ENCODE measurements at places on chromosomes 7 and 10. TPM values are rescaled to one million over a fixed set of nuclear protein-coding genes. Genes with fewer than 3 reads are reported as not detected.
A peak's percentile ranks its signal among the peaks of the same experiment; 100 is the strongest.

DNA sequence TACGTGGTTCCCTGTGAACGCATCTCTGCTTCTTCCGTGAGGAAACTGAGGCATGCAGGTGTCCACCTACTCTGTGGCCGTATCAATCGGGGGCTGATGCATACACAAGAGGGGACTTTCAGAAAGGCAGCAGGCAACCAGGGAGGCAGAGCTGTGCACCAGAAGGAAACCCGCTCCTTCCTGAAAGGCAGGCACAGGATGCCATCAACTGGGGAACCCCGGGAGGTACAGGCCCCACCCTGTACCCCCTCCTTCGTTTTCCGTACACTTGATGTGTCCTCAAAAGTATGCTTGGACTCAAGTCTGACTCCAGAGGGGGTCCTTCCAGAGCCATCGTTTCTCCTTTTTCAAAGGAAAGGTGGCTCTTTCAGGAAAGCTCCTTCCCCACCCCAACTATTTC lies 59.5 kb downstream of the ASB13 start:
- no peaks in the 10 kb centered on the region for H3K36me3 ChIP-seq
- no peaks in the 10 kb centered on the region for H3K27me3 ChIP-seq
- H3K4me1 ChIP-seq = no peaks in the 10 kb centered on the region
- no peak for ATAC-seq
- H3K4me3 ChIP-seq = no peak overlapping the region

- H3K36me3 ChIP-seq = no peaks in the 10 kb centered on the region
- peak overlapping the region; percentile 94 for H3K27ac ChIP-seq
- H3K27me3 ChIP-seq = no peaks in the 10 kb centered on the region
- ATAC-seq = no peak
- H3K4me1 ChIP-seq = peaks cover 5% of the 10 kb centered on the region
Observed at GRCh38 chr10:95524358-95525032, 36.7 kb downstream of the SORBS1 start.

DNA sequence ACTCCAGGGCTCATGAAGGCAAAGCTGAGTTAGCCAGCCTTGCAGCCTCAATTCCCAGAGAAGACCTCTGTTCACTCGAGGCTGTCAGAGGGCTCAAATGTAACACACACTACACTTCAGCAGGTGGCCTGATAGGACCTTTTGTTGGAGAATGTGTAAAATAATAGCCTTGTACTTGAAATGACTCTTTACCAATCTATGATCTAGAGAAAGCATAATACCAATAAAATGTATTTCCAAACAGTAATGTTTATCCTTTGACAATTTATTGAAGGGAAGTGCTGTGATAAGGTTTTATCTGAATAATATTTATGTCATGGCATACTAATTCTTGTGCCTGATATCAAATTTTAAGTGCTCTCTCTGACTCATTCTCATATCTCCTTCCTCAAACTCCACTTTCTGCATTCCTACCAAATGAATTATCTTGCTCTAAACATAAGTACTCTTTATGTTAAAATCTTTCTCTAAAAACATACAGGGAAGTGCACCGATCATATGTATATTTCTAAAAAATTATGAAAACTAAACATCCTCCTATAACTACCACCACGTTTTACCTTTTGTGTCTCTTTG lies 20.9 kb downstream of the CYP3A7 start:
- H3K36me3 ChIP-seq = no peaks in the 10 kb centered on the region
- no peaks in the 10 kb centered on the region for H3K27me3 ChIP-seq
- ATAC-seq = no peak
- H3K4me3 ChIP-seq = no peak overlapping the region
- no peaks in the 10 kb centered on the region for H3K4me1 ChIP-seq

GRCh38 chr7:143285806-143286521 lies 1.2 kb downstream of the TMEM139 start:
- no peaks in the 10 kb centered on the region for H3K4me1 ChIP-seq
- H3K4me3 ChIP-seq = no peak overlapping the region
- no peaks in the 10 kb centered on the region for H3K36me3 ChIP-seq
- H3K27ac ChIP-seq = no peak overlapping the region

GRCh38 chr7:23345601-23346000 lies 46.5 kb downstream of the MALSU1 start:
- no peaks in the 10 kb centered on the region for H3K36me3 ChIP-seq
- no peak for ATAC-seq
- H3K4me1 ChIP-seq = no peaks in the 10 kb centered on the region
- no peak overlapping the region for H3K4me3 ChIP-seq
- no peak overlapping the region for H3K27ac ChIP-seq

DNA sequence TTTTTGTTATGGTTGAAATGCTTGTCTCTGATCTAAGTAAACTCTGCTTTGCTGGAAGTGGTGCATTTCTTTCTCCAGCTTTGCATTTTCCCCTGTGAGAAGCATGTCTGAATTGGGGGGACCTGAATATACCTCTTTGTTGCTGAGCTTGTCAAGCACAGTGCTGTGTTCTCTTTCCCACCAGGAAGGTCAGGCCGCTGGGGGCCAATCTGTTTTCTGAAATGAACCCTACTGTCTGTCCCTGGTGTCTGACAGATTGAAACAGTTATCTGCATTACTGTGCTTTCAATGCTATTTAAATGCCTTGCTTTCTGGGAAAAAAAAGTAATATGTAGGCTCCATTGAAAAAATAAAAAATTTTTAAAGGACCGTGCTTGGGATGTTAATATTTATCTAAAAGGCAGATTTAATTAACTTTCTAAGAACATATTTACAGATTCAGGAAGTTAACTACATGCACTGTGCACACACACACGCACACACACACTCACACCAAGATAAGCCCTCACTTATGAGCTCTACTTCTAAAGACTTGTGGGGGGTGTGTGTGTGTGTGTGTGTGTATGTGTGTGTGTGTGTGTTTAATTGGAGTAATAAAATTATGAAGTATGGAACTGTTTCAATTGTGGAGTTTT lies 127.0 kb upstream of the FZD1 start:
- no peaks in the 10 kb centered on the region for H3K4me1 ChIP-seq
- no peaks in the 10 kb centered on the region for H3K36me3 ChIP-seq
- H3K4me3 ChIP-seq = no peak overlapping the region
- ATAC-seq = no peak

DNA sequence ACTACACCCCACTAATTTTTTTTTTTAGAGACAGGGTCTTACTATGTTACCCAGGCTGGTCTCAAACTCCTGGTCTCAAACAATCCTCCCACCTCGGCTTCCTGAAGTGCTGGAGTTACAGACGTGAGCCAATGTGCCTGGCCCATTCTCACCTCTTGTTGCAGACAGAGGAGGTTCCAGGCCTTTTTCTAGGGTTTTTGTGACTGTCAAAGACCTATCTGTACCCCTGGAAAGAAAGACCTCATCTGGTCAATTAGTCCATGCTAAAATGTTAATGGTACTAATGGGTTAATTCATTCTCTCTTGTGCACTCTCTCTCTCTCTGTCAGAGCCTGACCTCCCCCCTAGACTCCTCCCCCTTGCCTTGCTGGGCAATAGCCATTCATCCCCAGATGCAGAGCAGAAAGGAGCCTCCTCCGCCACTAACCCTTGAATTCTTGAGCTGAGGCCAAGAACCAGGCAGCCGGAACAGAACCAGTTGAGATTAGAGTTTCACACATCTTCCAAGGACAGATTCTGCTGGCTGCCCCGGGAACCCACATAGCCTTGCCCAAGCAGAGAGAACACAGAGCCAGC lies 209.7 kb downstream of the SKIDA1 start:
- no peaks in the 10 kb centered on the region for H3K27me3 ChIP-seq
- ATAC-seq = peak; percentile 93
- H3K36me3 ChIP-seq = no peaks in the 10 kb centered on the region
- peak overlapping the region; percentile 40 for H3K27ac ChIP-seq

- no peaks in the 10 kb centered on the region for H3K36me3 ChIP-seq
- H3K4me1 ChIP-seq = no peaks in the 10 kb centered on the region
- no peak overlapping the region for H3K27ac ChIP-seq
- no peaks in the 10 kb centered on the region for H3K27me3 ChIP-seq
- ATAC-seq = no peak
Observed at GRCh38 chr7:135537905-135538304, 19.8 kb upstream of the NUP205 start.

- H3K27me3 ChIP-seq = no peaks in the 10 kb centered on the region
- no peak overlapping the region for H3K27ac ChIP-seq
- H3K4me3 ChIP-seq = no peak overlapping the region
- H3K36me3 ChIP-seq = no peaks in the 10 kb centered on the region
- ATAC-seq = no peak
- no peaks in the 10 kb centered on the region for H3K4me1 ChIP-seq
Observed at GRCh38 chr7:106313456-106313901, 28.7 kb upstream of the NAMPT start.

DNA sequence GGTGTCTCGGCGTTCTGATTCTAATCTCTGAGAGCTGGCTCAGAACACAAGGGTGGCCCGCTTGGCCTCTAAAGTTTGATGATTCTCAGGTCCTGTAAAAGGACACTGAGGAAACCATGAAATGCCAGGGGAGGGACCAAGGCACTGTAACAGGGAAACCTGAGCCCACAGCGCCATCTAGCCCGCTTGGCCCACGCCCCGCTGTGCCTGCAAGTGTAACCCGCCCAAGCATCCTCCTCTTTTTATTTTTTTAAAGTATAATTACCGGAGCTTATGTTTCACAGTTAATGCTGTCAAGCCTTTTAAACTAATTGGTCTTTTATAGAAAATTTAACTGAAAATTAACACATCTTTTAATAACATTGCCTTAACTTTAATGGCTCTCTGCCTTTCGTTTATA lies 734.7 kb downstream of the KCNMA1 start:
- H3K4me3 ChIP-seq = no peak overlapping the region
- no peaks in the 10 kb centered on the region for H3K4me1 ChIP-seq
- H3K27ac ChIP-seq = no peak overlapping the region
- ATAC-seq = no peak
- peaks cover 18% of the 10 kb centered on the region for H3K36me3 ChIP-seq
- H3K27me3 ChIP-seq = no peaks in the 10 kb centered on the region

- peaks cover 56% of the 10 kb centered on the region for H3K36me3 ChIP-seq
- H3K27ac ChIP-seq = no peak overlapping the region
- peaks cover 19% of the 10 kb centered on the region for H3K4me1 ChIP-seq
- ATAC-seq = no peak
- no peaks in the 10 kb centered on the region for H3K27me3 ChIP-seq
- H3K4me3 ChIP-seq = no peak overlapping the region
Observed at GRCh38 chr7:100465299-100465698, 1.2 kb upstream of the SPACDR start.

DNA sequence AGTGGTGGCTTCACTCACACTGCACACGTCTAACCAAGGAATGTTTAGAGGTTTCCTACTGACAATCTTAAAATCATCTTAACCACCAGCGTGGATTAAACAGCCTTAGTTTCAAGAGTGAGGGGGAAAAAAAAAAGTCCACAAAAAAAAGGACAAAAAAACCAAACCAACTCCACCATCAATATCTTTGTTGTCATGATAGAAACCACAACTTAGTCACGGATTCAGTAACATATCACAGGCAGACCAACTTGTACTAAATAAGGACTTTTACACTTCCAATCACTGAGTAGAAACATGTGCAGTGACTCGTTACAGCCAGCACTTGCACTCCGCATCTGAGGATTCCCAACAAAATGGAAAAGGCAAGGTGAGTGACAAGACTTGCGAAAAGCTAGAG lies 46.5 kb downstream of the FAM171A1 start:
- no peaks in the 10 kb centered on the region for H3K36me3 ChIP-seq

The CALCR gene
- not detected for total RNA-seq

The ZFAND4 gene
- total RNA-seq = 20.0 TPM

The KIAA1549 gene
- total RNA-seq = 2.3 TPM

The JAKMIP3 gene
- 0.54 TPM for total RNA-seq

The NCOA4 gene
- 175 TPM for total RNA-seq

The NPTX2 gene
- 49.8 TPM for total RNA-seq

The SPDYE5 gene
- not detected for total RNA-seq
